ENCODE measurements at places on chromosomes 6 and 20.

- no peak for DNase-seq
Measured at GRCh38 chr20:47535088-47535487, 33.4 kb downstream of the NCOA3 start.

- no peak for DNase-seq
Measured at GRCh38 chr6:35058358-35058675, 82.8 kb downstream of the TCP11 start.

DNA sequence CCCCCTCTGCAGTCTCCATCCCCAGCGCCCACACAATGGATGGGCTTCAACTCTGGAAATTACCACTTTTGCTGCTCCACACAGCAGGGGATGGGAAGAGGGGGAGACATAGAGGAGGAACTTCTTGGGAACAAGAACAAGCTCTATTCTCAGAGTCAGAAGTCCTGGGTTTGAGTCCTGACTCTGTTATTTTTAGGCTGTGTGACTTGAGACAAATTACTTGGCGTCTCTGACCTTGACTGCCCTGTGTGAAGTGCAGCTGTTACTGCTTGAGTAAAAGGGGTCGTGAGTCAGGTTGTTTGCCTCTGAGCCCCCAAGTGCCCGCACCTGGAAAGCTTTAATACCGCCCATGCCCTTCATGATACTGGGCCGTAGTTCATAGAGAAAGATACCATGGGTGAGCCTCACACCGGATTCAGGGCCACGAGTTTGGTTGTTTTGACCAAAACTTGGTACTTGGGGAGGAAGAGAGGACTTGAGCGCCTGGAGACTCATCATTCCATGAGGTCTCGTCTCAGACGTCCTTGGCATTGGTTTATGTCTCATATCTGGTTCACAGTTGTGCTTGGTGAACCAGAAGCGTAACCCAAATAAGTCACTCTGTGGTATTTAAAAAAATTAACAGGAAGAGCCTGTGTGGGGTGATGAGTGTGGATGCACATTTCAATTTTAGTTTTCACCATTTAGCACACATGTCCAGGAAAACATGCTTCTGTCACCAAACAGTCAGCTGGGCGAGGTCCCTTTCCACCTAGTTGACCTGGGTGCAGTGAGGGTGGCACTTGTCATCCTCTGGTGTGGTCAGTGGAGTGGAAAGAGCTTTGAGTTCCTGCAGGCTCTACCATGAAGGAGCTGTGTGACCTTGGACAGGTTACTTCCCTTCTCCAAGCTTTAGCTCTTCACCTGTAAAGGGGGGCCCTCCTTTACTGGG, 75.6 kb downstream of the CDC5L start:
- DNase-seq, result no peak

DNA sequence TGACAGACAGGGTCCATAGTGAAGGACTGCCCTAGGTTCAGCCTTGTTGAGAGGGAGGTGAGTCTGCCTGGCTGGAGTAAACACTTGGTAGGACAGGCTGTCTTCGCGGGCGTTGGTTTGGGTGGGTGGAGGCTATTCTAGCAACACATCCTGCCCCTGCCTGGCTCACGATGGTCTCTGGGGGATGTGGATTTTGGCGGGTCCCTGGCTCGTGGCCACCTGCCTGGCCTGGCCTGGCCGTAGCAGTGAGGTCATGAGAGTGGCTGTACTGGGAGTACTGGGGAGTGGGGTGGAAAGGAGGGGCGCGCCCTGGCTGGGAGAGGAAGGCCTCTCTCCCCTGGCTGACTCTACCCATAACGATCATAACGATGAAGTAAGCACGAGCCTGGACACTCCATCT, 30.2 kb upstream of the MRPS18A start:
- no peak for DNase-seq

- DNase-seq, result no peak
Measured at GRCh38 chr20:51190783-51191180, 167.9 kb upstream of the KCNG1 start.

- no peak for DNase-seq
Measured at GRCh38 chr6:144321839-144322591, 36.9 kb downstream of the UTRN start.

DNA sequence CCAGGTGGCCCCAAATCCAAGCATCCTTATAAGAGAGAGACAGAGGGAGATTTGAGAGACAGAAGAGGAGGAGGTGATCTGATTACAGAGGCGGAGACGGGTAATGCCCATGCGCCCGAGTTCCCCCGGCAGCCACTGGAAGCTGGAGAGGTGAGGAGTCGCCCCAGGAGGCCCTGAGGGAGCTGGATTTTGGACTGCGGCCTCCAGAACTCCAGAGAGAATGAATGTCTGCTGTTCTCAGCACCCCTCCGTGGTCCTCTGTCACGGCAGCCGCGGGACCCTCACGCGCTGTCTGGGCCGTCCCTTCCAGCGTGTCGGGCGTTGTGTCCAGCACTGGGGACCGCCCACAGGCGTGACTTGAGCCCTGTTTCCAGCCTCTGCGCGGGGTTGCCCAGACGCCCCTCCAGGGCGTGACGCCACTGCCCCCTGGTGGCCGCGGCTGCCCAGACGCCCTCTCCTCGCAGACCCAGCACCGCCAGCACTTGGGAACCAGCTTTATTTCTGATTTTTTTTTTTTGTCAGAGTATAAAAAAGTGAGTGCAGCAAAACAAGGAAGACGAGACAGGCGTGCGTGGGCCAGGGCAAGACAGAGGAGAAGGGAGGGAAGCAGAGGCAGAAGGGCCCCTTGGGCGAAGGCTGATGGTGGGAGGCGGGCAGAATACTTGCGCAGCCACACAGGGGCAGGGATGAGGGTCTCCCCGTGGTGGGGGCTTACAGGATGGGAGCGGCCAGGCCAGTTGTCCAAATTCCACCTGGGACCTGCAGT, 4.1 kb upstream of the ZNF512B start:
- peak; percentile 80 for DNase-seq

DNA sequence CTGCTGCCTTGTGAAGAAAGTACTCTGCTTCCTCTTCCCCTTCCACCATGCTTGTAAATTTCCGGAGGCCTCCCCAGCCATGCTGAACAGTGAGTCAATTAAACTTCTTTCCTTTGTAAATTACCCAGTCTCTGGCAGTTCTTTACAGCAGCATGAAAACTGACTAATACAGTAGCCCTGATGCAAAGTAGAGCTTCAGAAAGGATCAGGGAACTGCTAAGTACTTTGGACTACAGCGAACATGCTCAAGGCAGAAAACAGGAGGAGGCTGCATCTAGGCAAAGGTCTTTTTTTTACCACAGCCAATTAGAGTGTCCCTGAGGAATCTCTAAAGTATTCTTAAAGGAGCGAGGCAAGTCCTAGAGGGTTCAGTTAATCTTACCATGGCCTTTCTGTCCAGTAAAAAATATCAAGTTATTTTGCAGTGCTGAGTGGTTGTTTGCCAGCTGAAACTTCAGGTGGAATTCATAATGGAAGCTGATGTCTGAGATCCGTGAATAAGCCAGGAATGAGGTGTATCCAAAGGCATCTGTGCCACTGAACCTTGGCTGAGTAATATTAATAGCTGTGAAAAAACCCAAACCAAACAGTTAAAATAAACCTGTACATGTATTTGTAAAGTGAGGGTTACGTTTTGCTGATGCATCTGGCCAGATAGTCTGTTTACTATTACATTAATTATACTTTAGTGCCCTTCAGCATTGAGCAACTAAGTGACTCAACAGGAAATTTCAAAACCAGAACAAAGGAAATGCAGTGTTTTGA, 170.4 kb downstream of the PHF3 start:
- DNase-seq, result peak; percentile 49

GRCh38 chr6:90967471-90967870, 380.6 kb upstream of the MAP3K7 start:
- DNase-seq, result no peak

DNA sequence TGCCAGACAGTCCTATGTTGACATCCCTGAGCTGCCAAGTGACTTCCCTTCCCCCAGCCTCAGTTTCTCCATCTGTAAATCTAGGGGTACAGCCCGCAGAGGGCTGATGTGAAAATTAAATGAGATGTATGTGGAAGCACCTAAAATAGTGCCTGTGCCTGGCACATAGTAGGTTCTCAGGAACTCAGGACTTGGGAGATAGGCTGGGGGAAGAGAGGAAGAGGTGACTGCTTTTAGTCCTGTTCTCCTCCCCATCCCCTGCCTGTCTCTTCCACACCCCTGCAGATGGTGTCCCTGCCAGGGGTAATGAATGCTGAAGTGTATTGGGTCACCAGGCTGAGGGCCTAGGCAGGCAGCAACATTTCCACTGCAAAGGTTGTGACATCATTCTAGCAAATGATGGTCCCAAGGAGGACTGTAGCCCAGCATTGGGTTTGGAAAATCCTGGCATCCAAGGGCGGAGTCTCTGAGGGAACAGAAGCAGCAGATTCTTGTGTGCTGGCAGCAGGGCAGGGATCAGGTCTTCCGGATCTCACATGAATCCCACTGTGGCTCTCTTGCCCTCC, 1.8 kb downstream of the SNPH start:
- no peak for DNase-seq

DNA sequence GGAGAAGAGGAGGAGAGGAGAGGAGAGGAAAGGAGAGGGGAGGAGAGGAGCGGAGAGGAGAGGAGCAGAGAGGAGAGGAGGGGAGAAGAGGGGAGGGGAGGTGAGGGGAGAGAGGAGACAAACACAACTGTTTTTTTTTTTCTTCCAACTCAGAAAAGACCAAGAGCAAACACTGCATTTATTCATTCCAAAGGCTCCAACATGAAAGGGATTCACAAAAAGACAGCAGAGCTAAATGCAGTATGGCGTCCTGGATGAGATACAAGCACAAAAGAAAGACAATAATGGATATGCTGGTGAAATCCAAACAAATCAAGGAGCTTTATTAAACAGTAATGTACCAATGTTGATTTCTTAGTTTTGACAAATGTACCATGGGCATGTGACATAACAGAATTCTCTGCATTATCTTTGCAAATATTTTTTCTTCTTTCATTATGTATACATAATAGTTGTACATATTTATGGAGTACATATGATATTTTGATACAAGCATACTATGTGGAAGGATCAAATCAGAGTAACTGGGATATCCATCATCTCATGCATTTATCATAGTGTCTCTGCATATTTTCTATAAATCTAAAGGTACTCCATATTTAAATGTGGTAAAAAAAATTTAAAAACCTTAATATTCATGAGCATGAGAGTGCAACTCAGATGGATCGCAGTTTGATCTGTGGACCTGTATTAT, 204.6 kb downstream of the CBLN4 start:
- no peak for DNase-seq

DNA sequence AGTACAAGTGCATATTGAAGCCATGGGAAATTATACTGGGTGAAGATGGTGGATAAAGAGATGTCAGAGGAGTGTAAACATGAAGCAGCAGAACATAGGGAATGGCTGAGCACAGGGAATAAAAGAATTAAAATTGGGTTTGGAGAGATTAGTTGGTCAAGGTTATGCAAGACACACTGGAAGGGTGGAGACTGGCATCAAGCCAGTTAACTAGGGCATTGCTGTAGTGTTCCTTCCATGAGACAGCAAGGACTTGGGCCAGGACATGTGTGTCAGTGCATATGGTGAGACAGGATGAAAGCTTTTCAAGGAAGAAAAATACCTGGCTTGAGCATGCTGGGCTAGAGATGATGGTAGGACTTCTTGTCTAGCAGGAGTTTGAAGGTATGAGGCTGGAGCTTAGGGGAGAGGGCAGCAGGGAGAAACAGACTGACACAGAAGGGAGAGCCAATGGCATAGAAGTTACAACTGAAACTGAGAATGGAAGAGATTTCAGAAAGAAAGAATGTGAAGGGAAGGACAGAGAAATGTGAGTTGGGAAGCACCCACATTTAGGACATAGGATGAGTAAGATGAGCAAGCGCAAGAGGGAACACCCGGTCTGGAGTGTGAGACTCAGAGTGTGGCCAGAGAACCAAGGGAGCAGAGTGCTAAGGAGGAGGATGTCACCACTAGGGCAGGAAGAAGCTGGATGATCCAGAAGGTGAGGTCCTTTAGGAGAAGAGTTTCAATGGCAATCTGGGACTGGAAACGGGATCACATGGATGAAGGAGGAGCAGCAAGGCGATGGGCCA, 14.5 kb upstream of the TMEM170B start:
- no peak for DNase-seq

- no peak for DNase-seq
Measured at GRCh38 chr6:84258268-84258667, 30.8 kb upstream of the CEP162 start.

DNA sequence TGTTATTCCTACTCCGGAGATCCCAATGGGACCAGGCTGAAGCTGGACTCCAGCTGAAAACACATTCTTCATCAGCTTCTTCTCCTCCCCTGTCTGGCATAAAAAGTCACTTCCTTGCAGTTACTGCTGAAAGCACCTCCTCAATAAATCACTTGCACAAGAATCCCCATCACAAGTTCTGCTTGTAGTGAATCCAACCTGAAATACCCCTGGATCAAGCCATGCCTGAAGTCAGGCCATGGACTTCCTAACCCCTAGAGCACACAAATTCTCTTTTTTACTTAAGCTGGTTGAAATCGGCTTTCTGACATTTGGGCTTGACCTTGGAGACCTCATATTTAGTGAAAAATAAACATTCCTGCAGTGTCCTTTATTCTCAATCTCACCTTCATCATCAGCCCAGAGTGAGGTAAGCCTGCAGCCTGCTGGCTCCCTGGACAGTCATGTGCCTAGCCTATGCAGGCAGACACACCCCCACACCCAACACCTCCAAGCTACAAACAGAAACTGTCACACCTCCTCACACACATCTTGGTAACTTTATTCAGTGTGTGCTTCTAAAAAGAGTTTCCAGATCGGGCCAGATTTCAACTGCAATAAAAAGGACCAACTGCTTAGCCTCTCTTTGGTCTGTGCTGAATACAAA, 51.5 kb upstream of the PTPRT start:
- no peak for DNase-seq

DNA sequence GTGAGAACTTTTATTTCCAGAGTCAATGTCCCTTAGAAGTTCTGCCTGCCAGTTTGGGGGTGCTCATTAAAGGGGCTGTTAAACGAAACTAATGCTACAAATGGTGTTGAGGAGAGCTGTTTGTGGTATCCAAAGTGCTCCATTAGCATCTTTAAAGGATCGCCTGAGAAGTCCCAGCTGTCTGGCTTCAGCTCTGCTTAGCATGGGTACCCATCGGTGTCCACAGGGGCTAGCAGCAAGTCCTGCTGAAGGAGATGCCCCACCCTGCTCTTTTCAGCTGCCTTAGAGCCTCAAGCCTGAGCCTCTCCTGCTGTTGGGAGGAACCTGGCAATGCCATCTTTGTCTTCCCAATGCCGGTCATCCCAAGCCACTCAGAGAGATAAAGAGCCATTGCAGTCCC, 111.1 kb downstream of the FOXO3 start:
- no peak for DNase-seq

- no peak for DNase-seq
Measured at GRCh38 chr20:33908868-33909267, 84.8 kb upstream of the RALY start.
